Right lobe of liver (tissue), 6 donors: ENCODE measurements at places on chromosomes 13 and 19.
A peak's percentile ranks its signal among the peaks of the same experiment; 100 is the strongest.

DNA sequence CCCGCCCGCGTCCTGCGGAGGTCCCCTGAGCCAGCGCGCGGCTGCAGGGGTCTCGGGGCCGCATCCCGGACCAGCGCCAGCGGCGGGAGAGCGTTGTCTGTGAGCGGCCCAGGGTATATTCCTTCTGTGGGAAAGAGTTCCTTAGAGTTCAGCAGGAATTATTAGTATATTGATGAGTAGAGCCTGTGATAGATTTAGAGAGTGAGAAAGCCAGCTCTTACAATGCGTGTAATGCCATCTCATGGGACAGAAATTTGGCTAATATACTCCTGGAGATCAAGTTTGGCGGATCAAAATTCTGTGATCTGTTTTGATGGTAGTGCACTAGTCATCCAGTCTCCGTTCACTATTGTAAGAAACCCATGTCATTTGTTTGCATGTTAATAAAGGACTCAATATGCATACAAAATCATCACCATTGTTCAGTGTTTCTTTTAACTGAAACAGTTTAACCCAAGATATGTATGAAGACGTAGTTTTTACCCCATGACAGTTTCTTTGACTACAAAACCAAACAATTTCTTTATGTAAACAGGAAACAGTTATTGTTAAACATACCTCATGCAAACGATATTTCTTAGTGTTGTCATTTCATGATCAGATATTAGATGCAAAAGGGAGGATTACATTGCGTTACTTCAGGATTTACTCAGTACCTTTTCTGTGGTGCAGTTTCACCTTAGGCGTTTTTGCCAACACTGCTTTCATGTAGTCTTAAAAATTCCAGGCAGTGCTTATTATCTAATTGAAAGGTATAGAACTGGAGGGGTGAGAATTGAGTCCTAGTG, 9.9 kb downstream of the TNFRSF19 start:
- DNase-seq, result no peak

GRCh38 chr13:94323764-94324758, 155.4 kb downstream of the DCT start:
- no peak for DNase-seq

GRCh38 chr13:51800486-51800885, 3.5 kb downstream of the DHRS12 start:
- peak; percentile 92 for DNase-seq

DNA sequence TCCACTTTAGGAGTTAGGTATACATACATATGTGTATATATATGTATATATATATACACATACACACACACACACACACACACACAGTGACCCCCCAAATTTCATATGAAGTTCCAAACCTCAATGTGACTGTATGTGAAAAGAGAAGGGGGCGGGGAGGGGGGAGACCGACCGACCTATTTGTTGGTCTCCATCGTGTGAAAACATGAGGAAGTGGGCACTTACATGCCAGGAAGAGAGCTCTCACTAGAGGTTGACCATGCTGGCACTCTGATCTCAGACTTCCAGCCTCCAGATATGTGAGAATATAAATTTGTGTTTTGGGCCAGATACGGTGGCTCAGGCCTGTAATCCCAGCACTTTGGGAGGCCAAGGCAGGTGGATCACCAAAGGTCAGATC, 24.6 kb downstream of the ZNF562 start:
- no peak for DNase-seq

DNA sequence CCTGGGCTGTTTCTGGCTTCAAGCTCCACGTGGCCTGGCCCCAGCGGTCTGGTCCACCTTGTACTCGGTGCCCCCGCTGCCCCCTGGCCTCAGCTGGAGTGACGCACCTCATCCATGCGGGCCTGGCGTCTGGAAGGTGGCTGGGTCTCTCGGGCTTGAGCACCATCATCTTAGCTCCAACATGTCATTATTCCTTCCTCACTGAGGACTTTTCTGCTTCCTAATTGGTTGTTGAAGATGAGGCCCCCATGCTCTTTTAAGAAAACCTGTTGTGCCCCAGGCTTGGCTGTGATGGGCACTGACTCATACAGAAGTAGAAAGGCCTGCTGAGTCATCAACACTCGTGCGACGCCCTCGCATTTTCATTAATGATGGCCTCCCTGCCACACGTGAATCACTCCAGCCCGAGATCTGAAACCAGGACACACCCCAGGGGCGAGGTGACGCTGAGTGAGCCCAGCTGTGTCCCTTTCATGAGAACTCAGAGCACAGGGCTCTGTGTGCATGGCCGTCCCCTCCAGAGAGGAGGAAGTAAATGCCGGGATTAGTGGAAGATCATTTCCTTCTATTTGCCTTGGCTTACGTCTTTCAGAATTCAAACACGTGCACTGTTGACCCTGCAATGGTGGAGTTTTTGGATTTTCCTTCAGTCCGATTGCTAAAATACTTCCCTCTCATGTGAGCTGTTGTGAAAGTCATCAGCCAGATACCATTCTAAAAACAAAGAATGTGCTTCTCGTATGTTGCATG, 14.0 kb upstream of the GJA3 start:
- no peak for DNase-seq

DNA sequence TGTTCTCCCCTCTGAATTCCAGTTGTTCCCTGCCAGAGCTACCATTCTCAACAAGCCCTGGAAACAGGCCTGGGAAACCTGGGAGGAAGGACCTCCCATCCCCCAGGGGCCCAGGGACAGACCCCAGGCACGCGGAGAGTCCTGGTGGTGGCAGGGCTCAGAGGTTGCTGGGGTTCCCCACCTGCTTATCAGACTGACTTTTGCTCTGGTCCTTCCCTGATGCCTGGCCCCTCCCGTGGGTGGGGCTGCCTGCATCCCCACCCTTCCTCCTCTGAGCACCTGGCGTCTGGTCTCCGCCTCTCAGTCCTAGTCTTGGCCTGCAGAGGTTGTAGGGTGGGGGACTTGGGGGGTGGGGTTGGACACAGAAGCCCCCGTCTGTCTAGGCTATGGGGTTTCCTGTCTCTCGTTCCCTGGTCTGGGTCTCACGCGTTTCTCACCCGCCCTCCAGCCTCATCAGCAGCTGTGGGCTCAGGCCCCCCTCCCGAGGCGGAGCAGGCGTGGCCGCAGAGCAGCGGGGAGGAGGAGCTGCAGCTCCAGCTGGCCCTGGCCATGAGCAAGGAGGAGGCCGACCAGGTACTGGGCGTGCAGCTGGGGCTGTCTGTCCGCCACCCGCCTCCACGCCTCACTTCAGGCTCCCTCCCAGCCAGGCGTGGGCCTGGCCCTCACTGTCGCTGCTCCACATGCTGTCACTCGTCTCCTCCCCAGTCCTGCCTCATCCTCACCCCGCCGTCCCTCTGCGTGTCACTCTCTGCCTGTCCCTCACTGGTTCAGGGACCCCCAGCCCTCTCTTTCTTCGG, 13.6 kb downstream of the EPN1 start:
- no peak for DNase-seq

DNA sequence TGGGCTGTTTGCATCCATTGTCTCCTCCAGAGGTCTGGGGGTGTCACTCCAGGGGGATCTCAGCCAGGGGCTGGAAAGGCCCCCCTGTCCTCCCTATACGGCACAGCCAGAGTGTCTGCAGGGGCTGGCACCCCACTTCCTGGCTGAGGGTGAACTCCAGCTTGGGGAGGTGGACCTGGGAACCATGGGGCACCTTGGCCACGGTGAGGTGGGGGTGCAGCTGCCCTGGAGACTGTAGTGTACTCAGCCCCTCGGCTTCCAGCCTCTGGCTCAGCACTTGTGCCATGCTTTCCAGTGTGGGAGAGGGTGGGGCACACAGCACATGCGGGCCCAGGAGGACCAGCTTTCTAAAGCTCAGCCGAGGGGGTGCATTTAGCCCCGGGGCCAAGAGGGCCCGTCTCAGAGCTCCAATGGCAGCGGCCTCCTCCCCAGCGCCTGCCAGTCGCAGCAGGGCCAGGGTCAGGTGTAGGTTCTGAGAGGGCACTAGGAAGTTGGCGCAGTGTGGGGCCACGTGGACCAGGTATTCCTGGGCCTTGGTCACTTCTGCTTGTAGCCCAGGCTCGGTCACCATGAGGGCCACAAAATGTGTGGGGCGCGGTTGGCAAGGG, 1.4 kb downstream of the LENG9 start:
- no peak for DNase-seq

- DNase-seq, result no peak
Measured at GRCh38 chr13:33846303-33847062, 28.5 kb downstream of the RFC3 start.

GRCh38 chr19:54600212-54600611, 6.8 kb downstream of the LILRA1 start:
- no peak for DNase-seq

- DNase-seq, result no peak
Measured at GRCh38 chr13:37752146-37752545, 117.4 kb downstream of the TRPC4 start.

DNA sequence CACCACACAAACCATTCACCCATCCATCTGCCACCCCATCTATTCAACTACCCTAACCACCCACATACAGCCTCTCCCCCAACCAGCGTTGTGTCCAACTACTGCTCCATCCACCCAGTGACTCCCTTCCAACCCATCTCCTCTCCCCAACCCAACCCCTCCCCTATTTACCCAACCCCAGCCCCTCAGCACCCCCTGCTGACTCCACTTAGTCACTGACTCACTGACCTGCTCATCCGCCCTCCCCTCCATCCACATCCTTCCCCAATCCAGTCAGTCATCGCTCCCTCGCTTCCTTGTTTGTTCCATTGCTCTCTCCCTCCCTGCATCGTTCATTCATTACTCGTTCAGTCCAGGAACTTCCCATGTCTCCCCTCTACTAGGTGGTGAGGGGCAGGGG, 39.2 kb downstream of the KCNC3 start:
- DNase-seq, result no peak

- no peak for DNase-seq
Measured at GRCh38 chr19:47045867-47046470, 2.5 kb downstream of the TMEM160 start.

DNA sequence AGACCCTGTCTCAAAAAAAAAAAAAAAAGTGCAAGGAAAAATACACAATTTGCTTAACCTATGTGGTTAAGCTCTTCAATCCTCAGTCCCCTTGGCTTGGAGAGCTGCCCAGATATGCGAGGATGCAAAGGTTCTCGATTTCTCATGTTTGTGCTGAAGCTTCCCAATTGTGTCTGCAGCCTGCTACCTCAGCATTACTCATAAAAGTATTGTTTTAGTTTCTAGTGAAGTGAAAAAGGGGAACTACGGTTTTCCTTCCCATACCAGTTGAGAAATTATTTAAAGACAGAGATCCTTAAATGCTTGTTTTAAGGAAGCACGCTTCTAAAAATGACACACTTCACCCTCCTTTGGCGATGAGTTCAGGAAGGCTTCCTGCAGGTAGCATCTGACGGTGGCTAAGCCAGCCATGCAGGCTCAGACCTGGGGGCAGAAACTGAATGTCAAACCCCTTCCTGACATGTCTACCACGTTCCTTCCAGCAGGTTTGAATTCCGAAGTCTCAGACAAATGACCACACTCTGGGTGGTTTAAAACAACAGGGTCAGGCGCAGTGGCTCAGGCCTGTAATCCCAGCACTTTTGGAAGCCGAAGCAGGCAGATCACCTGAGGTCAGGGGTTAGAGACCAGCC, 47.9 kb downstream of the RUBCNL start:
- no peak for DNase-seq

DNA sequence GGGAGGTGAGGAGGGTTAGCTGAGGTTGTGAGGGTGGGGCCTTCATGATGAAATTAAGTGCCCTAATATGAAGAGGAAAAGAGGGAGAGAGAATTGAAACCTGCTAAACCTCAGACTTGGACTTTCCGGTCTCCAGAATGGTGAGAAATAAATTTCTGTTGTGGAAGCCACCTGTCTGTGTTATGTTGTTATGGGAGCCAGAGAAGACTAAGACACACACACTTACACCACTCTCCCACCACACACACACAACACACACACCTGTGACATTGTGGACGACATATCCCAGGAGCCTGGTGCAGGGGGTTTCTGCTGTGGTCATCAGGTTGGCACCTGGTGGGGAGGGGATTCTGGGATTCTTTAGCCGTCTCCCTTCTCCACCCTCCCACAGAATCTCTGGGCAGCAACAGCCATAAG, 14.0 kb downstream of the KLK4 start:
- DNase-seq, result no peak

GRCh38 chr19:39031368-39032062, 834 bp downstream of the FBXO27 start:
- peak; percentile 99 for DNase-seq

- no peak for DNase-seq
Measured at GRCh38 chr13:32720026-32720425, 133.8 kb downstream of the PDS5B start.

DNA sequence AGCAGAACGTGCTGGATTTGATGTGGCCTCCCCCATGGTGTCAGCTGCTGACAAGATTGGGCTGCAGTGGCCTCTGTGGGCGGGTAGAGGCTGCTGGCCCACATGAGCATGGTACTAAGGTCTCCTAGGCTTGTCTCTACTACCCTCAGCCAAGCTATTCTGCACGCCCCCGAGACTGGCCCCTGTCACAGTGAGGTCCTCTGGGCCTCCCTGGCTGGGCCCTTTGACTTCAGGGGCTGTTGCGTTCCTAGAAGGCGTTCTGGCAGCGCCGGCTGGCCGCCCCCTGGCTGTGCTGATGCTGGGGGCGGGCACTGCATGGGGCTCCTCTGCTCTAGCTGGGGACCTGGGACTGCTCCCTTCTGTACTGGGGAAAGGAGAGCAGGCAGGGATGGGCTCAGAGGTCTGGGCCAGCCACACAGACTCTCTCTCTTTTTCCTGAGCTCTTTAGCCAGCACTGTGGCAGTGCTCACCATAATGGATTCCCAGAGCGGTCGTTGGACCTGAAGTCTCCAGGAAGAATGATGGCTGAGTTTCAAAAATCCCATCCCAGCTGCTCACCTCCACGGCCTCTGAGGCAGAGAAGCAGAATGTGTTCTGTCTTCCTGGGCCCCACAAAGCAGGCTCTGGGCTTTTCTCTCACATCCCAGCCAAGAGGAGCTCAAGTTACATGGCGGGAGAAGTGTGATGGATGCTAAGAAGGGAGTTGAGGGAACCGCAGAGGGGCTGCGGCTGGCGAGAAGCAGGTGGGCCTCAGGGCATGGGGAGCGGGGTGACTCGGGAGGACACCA, 32.3 kb downstream of the TSSK6 start:
- no peak for DNase-seq
